ENCODE measurements at places on chromosomes 2 and 18. TPM values are rescaled to one million over a fixed set of nuclear protein-coding genes. Genes with fewer than 3 reads are reported as not detected.

ZNF892 gene
- total RNA-seq: 4.5 TPM

ERICH2 gene
- total RNA-seq: not detected

HNMT gene
- 40.2 TPM for total RNA-seq

NMUR1 gene
- not detected for total RNA-seq

ALPG gene
- not detected for total RNA-seq

MC4R gene
- not detected for total RNA-seq
